CD4-positive, alpha-beta memory T cell (primary cell): ENCODE measurements at places on chromosomes 3 and 15. TPM values are rescaled to one million over a fixed set of nuclear protein-coding genes. Genes with fewer than 3 reads are reported as not detected.

BFSP2 gene
- polyA plus RNA-seq = 0.86 TPM

ZDHHC19 gene
- polyA plus RNA-seq = not detected

KIF9 gene
- 4.4 TPM for polyA plus RNA-seq

ACAN gene
- polyA plus RNA-seq = 0.02 TPM

ADGRG7 gene
- not detected for polyA plus RNA-seq

CA12 gene
- not detected for polyA plus RNA-seq

PCYT1A gene
- 11.0 TPM for polyA plus RNA-seq

BLOC1S6 gene
- polyA plus RNA-seq = 38.8 TPM

MUC4 gene
- polyA plus RNA-seq = not detected

ZBBX gene
- not detected for polyA plus RNA-seq

LEKR1 gene
- polyA plus RNA-seq = 0.53 TPM

ZCWPW2 gene
- 0.91 TPM for polyA plus RNA-seq

TUSC7 gene
- not detected for polyA plus RNA-seq

CFAP91 gene
- not detected for polyA plus RNA-seq

UNC13C gene
- polyA plus RNA-seq = not detected

TM4SF18 gene
- not detected for polyA plus RNA-seq

KCNH8 gene
- polyA plus RNA-seq = not detected

AGBL1 gene
- polyA plus RNA-seq = not detected

GOLGA8T gene
- not detected for polyA plus RNA-seq

CCR9 gene
- polyA plus RNA-seq = 3.9 TPM

HEG1 gene
- 1.1 TPM for polyA plus RNA-seq

RPUSD2 gene
- polyA plus RNA-seq = 19.4 TPM

ISLR2 gene
- not detected for polyA plus RNA-seq

FETUB gene
- not detected for polyA plus RNA-seq

KIF15 gene
- polyA plus RNA-seq = not detected

IL16 gene
- 190 TPM for polyA plus RNA-seq

UBAP1L gene
- not detected for polyA plus RNA-seq

CD86 gene
- 0.31 TPM for polyA plus RNA-seq

ZNF385D gene
- not detected for polyA plus RNA-seq

ROBO2 gene
- polyA plus RNA-seq = not detected

RAD51 gene
- 0.21 TPM for polyA plus RNA-seq

NPAP1 gene
- polyA plus RNA-seq = not detected

ACKR4 gene
- 0.22 TPM for polyA plus RNA-seq

MYEF2 gene
- polyA plus RNA-seq = 2.0 TPM

FSIP1 gene
- 1.6 TPM for polyA plus RNA-seq

STRA6 gene
- polyA plus RNA-seq = not detected

KLHL6 gene
- 8.4 TPM for polyA plus RNA-seq

HYAL1 gene
- 0.09 TPM for polyA plus RNA-seq

DZIP3 gene
- 13.1 TPM for polyA plus RNA-seq

LYZL4 gene
- not detected for polyA plus RNA-seq
